ENCODE measurements at places on chromosomes 13 and 19. TPM values are rescaled to one million over a fixed set of nuclear protein-coding genes. Genes with fewer than 3 reads are reported as not detected.

DNA sequence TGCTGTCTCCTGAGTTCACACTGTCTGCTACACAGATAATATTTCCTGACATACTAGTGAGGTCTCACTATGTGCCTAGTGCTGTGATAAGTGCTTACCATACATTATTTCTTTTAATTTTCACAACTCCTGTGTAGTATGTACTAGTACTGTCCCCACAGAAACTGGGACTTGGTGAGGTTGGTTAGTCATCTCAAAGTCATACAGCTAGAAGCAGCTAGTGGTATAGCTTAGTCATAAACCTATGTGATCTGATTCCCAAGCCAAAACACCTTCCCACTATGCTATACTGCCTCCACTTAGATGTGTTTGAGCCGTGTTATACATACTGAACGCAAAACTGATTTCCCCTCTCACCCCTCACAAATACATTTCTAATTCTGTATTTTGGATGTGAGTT lies 10.5 kb downstream of the MTMR6 start:
- no peak for DNase-seq

GRCh38 chr13:27199211-27199610 lies 27.6 kb upstream of the USP12 start:
- DNase-seq: no peak

DNA sequence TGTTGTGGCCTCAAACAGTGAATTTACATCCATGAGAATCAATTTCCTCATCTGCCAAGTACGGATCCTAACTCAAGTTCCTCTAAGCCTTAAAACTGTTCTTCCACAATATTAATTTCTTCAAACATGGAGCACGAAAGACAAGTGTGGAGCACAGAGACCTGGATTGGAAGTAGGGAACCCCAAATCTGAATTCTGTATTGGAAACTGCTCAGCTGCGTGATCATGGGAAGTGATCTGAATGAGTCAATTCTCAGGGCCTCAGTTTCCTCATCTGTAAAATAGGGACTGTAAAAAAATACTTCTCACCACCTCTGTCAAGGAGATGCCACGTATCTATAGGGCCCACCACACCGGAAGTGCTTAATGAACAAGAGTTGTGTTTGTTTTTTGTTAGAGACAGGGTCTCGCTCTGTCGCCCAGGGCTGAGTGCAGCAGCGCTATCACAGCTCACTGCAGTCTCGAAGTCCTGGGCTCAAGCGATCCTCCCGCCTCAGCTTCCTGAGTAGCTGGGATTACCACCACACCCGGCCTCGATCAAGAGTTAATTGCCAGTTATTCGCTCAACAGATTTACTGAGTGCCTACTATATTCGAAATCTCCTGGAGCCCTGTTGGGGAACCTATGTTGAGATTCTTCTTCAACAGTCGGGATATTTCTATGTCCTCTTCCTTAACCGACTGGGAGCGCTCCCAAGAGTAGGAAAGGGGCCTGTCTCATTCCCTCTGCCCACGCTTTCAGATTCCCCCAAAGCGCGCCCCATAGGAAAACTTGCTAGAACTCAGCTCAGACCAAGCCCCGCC lies 1.6 kb downstream of the SERTAD3 start:
- no peak for DNase-seq

GRCh38 chr13:41075485-41075884 lies 14.2 kb downstream of the WBP4 start:
- DNase-seq: no peak

Gene ZNF329
- 26.0 TPM for polyA plus RNA-seq

Gene LILRA1
- polyA plus RNA-seq: 0.26 TPM

Gene PRODH2
- 42.4 TPM for polyA plus RNA-seq
